ENCODE measurements at places on chromosomes 2 and 18.

GRCh38 chr2:45739796-45740485 lies 88.5 kb downstream of the PRKCE start:
- no peak for DNase-seq

GRCh38 chr2:18848646-18849045 lies 259.3 kb upstream of the NT5C1B start:
- DNase-seq, result no peak

DNA sequence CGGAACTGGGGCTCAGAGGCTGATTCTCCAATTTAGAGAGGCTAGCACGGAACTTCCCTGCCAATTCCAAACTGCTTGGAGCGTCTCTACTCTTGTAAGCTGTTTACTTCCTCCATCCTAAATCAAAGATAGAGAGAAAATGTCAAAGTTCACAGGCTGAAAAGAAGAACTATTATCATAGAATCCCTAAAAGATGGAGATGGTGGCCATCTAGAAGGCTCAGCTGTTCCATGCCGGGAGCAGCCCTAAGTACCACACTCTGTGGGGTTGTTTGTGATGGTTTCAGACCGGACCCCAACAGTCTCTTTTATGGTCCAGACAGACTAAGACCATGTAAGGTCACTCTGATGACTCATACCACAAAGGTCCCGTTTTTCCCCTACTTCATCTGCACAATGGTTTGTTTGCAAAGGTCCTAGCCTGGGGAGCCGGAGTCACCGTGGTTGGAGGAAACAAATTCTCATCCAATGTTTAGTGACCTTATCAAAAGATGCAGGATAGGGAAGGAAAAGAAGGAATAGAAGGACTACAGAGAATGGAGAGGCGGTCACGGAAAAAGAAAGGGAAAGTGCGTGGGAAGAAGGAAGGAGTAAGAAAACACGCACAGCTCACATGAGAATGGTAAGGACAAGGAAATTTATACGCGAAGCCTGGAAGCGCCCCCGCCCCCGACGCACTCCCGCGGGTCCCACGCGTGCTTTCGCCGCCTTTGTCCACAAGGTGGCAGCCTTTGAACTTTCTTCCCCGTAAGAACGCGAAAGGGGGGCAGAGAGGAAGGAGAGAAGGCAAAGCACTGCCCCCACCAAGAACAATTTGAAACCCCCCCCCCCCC lies 453 bp upstream of the ANTXR1 start:
- peak; percentile 40 for DNase-seq

DNA sequence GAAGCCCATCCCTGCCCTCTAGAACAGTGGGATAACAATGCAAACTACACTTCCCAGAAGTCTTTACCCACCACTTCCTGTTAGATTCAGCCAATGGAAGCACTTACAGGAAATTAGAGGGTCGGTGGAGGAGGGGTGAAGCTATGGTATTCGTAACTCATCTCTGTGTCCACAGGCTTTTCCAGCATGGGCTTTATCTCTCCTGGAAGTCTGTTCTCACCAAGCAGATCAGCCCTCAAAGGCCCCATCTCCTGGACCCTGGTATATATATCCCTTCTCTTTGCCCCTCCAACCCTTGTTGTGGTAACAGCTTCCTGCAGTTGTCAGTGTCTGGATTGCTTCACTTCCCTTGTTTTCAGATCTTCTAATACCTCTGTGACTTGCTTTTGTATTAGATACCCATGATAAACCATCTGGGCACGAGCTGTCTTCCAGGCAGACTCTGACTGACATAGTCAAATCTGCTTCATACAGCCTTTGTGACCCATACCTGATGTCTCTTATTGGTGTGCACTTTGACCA lies 475.0 kb upstream of the POU3F3 start:
- DNase-seq, result peak; percentile 46

GRCh38 chr2:144441711-144442141 lies 78.2 kb downstream of the ZEB2 start:
- no peak for DNase-seq

- no peak for DNase-seq
These were observed 1.5 kb upstream of the PTPN2 start for GRCh38 chr18:12885500-12885899.

DNA sequence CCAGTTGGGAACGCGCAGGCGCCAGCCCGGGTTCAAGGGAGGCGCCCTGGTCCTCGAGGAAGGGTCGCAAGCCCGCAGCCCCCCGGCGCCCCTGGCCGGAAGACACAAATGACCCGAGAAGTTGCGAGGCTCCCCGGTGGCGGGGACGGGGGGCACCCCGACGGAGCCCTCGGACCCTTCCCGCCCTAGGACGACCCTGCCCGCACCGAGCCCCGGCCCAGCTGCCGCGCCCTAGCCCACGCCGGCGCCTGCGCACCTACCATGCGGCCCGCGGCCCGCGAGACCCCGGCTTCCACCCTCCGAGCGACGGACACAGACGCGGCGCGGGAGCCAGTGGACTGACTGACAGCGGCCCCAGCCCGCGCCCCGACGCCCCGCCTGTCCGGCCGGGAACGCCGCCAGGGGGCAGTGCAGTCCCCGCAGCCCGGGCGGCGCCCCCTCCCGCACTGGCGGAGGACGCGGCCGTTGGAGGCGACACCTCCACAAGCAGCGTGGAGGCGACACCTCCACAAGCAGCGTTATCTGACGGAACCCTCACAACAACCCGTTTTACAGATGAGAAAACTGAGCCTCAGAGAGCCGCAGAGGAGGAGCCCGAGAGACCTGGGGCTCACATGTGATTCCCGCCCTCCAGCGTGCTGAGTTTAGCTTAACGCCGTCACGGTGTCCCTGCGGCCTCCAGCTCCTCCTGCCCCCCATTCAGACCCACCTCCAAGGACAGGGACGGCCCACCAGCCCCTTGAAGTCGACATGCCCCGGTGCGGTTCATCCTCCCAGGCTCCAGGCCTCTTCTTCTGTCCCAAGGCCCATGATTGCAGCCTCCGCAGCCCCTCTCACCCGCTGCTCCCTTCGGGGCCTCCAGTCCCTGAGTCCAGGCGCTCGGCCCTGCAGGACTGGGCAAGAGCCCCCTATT lies at the start of gene NMUR1:
Gene NMUR1 (minus strand): TSS at position 347 of the 913 bp plus-strand sequence. CDS start 84 bp downstream, at position 263.
- peak; percentile 35 for DNase-seq

Data from thymus (tissue), 14 donors.